Activated CD4-positive, alpha-beta T cell treated with anti-CD3 and anti-CD28 coated beads, Interleukin-2, amount 10 ng/mL, durations not matched to agents 7 days and 5 days (primary cell): ENCODE measurements at places on chromosomes 1 and 21.

DNA sequence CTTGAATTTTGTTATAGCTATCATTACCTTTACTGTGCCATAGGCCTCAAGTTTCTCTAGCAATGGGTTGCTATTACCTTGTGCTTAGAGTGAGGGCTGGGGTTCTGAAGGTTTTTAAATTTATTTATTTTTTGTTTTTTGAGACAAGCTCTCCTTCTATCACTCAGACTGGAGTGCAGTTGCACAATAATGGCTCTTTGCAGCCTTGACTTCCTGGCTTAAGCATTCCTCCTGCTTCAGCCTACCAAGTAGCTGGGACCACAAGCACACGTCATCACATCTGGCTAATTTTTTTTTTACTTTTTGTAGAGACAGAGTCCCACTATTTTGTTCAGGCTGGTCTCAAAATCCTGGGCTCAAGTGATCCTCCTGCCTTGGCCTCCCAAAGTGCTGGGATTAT, 41.5 kb downstream of the SNX27 start:
- no peak for DNase-seq

GRCh38 chr1:70462611-70463010, 51.5 kb downstream of the CTH start:
- DNase-seq, result no peak

GRCh38 chr1:232965912-232966217, 15.5 kb downstream of the NTPCR start:
- no peak for DNase-seq

- DNase-seq, result no peak
Measured at GRCh38 chr1:21537932-21538630, 28.9 kb downstream of the ALPL start.

DNA sequence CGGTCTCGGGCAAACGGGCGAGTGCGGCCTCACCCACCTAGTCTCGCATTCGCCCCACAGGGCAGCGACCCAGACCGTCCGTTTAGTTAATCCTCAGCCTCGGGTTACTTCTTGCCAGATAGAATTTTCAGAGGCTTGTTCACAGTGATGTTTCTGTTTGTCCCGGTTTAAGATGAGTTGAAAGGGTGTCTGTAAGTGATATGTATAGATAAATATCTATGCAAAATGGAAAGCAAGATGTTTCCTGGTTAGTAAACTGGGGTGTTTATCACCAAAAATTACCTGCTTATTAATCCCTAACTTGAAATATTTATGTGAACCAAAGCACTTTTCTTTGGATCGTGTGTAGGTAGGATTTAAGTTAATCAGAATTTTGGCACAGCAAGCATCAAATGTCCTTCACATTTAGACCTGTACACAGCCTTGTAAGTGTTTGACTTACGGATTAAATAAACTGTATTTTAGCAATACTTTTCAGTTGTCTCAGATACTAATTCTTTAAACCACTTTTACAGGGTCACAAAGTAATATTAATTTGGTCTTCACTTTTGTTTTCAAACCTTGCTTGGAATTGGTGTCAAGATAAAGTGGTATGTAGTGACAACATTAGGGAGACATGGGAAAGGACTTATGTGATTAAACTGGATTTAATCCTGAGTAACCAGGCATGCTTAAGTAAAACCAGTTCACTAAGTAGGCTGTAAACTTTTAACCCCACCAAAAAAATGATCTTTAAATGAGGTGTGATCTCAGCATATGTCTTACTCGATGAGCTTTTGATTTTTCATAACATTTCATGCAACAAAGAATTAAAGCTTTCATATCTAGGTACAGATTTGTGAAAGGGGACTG, 914 bp downstream of the ZNF326 start:
- DNase-seq, result no peak

DNA sequence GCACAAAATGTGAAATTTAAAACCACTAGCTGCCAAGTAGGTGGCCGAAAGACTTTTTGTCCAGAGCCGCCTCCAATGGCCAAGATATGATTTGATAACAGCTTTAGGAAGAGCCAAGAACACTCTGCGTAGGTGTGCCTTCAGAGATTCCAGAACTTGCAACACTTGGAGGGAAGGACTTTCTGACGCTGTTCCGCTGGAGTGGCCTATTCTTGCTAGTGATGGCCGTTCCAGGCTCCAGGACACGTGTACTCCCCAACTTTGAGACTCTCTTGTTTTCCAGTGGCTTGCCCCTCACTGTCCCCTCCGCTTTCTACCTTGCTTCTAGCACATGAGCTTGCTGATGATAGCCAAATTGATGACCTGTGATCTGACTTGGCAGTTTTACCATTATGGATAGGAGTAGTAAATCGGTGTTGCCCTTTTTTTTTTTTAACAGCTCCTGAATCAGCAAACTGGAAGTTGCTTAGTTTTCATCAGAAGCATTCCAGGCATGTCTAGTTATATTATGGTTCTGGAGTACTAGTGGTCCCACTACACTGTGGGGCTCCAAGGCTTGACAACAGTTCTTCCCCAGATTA, 1.0 kb downstream of the PRDX6 start:
- DNase-seq, result no peak

DNA sequence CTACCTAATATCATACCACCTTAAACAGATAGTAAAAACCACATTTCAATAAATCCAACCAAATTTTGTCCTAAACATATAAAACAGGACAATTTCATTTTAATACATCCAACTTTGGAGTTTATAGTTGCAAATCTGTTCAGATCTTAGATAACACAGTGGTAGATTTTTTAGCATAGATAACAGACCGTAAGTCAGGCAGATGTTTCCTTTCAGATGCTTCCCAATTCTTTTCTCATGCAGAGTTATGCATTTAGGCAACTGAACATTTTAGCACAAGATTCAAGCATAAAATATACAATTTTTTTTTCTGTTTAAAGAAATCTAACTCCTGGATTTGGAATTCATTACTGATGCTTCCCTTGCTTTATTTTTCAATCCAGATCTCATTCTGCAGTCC, 156.5 kb upstream of the ZNHIT6 start:
- no peak for DNase-seq

DNA sequence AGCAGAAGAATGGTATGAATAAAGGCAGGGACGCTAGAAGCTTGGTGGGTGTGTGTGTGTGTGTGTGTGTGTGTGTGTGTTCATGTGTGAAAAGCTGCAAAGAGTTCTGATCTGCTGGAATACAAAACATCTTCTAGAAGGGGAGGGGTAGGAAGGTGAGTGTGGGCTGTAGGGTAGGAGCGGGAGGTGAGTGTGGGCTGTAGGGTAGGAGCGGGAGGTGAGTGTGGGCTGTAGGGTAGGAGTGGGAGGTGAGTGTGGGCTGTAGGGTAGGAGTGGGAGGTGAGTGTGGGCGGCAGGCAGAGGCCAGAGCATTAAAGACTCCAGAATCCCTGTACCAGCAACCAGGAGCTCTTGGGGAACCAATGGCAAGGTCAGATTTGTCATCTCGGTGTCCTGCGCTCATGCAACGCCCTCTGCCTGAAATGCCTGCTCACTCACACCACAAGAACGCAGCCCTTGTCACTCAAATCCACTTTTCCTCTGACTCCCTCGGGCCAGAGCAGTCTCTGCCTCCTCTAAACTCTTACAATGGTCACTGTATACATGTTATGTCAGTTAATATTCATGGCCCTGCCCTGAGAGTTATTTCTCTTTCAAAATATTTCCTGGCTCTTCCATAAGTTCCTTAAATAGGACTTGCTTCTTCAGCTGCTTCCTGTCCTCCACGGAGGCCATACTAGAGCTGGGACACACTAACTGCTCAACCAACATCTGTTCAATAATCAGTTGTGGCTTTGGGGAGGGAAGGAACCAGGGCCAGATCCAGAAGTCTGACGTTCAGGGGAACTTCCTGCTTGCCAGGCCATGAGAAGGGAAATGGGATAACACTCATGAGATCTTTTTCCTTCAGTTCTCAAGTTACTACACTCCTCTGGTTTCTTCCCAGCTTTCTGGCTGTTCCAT, 53.6 kb upstream of the ZNF644 start:
- no peak for DNase-seq
